HTR-8/SVneo (cell line): ENCODE measurements at places on chromosomes 13 and 19.
A peak's percentile ranks its signal among the peaks of the same experiment; 100 is the strongest.

DNA sequence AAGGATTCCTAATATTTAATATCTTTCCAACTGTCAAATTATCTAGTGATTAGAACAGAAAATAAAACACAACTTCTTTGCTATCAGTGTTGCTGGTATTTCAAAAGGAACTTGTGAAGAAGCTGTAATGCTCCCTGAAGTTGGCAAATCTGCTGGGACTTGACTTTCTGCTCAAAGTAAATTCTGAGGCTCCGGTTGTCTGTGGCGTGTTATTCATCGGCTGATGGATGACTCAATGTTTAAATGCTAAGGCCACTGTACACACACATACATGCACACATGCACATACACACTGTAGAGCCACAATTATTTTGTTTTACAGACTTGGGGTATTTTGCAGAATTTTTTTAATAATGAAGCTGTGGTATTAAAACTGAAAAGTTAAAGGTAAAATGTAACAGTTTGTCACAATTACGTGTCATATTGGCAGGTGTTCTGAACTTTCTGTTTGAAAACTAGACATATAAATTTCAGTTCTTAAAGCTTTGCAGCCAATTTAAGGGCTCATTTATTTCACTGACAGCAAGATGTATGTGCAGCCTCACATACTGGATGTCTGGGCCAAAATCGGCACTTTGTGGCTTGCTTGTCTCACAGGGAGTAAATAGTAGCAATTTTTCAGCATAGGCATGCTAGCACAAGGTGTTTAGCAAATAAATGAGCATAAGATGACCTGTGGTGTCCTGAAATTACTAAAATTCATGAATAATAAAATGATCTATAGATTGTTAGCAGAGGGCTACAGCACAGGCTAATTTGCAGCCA lies 1691.7 kb upstream of the PCDH20 start:
- no peak for DNase-seq

- no peak for DNase-seq
Measured at GRCh38 chr13:111209613-111210012, 94.5 kb downstream of the ARHGEF7 start.

DNA sequence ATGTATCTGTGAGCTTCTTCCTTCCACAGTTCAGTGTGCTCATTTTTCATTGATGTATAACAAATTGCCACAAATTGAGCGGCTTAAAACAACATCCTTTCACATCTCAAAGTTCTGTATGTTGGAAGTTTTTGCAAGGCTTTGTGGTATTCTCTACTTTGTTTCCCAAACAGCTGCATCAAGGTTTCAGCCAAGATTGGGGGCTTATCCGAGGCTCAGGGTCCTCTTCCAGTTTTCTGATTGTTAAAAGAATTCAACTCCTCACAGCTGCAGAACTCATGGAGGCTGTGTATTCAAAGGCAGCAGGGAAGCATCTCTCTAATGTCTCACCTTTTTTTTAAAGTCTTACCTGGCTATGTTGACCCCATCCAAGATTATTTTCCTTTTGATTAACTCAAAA lies 1369.8 kb downstream of the PCDH9 start:
- no peak for DNase-seq

DNA sequence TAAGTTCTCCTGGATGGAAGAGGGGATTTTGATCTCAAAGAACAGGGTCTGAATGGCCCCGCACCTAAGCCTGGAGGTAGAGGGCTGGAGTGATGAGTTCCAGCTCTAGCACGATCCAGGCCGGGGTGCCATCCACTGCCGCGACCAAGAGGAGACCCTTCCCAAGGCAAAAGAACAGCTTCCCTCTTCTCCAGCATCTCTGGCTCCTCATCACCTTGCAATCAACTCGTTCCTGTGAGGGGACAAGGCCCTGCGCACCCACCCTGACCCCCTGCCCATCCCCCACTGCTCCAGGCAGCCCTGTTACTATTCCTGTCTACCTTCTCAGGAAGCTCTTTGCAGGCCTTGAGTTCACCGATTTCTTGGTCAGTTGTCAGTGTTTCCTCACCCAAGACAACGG lies 17.8 kb downstream of the COL4A1 start:
- no peak for DNase-seq

DNA sequence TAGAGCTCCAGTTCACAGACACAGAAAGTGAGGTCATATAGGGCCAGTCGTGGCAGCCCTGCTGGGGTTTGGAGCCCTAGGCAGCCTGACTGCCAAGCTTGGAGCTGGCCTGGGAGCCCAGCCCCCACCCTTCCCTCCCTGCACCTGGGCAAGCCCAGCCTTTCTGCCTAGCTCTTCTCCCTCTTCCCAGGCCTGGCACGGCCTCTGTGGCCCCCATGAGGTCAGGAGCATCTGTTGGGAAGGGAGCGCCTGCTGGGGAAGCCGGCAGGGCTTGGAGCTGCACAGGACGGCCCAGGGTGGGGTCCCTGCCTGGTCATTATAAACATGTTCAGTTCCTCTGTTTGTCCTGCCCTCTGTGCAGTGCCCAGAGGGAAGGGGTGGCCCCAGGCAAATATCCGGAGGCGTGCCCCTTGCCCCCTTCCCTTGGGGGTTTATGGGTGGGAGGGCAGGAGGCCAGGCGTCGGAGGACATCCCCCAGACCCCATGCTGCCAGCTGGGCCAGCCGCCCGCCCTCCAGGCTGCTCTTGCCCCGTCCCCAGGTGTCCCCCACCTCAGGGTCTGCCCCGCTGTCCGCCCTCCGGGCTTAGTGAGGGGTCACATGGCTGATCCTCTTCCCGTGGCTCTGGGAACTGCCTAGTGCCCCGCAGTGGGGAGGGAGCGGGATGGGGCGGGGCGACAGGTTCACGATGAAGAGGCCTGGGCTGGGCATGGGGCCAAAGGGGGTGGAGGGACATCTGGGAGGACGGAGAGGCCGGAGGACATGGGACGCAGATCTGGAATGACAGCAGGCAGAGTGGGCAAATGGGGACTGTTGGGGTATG lies 30.0 kb upstream of the NCCRP1 start:
- DNase-seq: no peak

GRCh38 chr13:47025791-47026447 lies 129.1 kb upstream of the HTR2A start:
- DNase-seq: no peak

DNA sequence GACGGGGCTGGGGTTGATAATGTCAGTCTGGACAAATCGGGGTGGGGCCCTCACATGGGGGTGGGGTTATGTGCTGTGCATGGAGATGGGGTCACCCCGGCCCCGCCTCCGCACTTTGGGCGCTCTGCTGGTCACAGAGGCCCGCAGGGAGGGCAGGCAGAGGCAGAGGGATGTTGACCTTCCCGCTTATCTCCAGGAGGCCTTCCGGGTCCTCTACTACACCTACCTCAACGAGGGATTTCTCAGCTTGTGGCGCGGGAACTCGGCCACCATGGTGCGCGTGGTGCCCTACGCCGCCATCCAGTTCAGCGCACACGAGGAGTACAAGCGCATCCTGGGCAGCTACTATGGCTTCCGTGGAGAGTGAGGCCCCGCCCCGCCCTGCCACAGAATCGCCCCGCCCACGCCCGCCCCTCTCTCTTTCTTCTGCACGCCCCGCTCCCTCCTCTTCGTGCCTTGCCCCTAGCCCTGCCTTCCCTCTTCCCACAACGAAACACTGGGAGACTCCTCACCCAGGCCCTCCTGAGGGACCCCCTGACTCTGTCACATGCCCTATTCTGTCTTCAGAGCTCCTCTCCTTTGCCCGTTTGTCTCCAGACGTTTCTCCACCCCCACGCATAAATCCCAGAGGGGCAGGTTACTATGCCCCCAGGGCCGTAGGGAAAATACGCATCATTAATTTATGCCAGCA lies 32.8 kb downstream of the TMEM161A start:
- no peak for DNase-seq

GRCh38 chr13:92830821-92831220 lies 395.8 kb upstream of the GPC6 start:
- no peak for DNase-seq

- DNase-seq: no peak
Measured at GRCh38 chr13:30742901-30743300, 7.6 kb downstream of the ALOX5AP start.

DNA sequence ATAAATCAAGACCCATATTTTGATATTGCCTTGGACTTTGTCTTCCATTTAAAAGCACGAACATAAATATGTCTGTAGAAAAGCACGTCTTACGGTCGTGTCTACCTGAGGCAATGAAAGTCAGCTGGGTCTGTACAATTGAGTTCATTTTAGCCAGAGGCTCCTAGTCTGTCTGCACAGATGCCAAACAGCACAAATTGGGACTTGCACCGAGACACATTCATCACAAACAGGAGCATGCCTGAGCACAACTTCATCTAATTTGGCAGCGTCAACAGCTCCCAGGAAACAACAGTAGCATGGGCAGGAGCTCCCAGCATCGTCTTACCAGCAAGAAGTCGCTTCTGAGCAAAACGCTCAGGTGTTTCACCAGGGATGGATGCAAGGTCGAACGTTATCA lies 687.0 kb downstream of the EFNB2 start:
- no peak for DNase-seq

DNA sequence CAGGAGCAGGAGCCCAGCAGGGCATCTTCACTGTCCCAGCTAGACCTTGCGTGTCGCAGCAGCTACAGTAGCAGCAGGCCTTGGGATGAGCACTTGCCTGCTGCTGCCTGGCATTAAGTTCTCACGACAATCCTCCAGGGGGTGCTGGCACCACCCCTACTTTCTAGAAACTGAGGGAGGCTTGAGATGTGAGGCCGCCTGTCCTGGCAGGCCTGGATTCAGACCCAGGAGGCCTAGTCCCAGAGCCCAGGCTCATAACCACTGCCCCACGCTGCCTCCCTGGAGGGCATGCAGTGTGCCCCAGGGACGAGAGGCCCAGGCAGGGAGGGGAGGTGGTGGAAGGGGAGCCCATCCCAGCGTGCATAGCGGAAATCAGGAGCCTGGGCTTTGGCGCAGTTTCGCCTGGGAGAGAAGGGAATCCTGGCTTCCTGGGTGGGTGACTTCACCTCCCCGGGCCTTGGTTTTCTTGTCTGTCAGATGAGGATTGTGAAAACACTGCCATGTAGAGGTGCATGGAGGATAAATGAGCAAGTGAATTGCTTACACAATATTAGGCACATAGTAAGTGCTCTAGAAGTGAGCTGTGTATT lies 26.1 kb downstream of the PPP5C start:
- no peak for DNase-seq

- no peak for DNase-seq
Measured at GRCh38 chr13:101452519-101453485, at the start of gene ITGBL1. ITGBL1 (plus strand) TSS chr13:101452675; CDS start chr13:101452834, 159 bp downstream.

DNA sequence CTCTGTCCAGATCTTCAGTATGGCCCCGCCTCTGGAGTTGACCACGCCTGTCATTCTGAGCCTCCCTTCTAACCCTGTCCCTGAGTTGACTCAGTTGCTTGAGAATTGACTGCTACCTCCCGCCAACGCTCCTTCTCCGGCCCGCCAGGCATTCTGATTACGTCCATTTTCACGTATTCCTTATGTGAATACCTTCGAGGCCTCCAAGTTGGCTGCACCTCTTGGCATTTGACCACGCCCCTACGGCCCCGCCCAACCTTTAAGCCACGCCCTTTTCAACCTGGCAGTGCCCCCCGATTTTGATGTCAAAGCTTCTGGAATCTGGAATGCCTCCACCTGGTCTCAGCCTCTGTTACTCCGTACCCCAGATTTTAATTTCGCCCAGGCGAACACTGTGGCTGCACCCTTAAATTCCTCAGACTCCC lies 1.7 kb upstream of the EML2 start:
- DNase-seq: no peak

DNA sequence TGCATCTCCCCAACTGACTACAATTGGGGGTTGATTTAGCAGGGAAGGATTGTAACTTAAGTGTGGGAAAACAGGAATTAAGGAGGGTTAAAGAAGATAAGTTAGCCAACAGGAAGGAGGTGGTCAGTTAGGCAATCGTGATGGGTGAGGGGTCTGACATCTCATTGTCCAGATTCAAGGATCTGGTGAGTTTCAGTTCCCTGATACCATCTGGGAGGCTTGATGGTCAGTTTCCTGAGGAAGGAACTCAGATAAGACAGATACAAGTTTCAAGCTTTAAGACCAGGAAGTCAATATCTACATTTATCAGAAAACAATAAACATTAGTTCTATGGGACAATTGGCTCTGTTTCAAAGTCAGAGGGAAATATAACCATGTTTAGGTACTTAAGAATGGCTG lies 601.8 kb downstream of the SLITRK6 start:
- DNase-seq: no peak

DNA sequence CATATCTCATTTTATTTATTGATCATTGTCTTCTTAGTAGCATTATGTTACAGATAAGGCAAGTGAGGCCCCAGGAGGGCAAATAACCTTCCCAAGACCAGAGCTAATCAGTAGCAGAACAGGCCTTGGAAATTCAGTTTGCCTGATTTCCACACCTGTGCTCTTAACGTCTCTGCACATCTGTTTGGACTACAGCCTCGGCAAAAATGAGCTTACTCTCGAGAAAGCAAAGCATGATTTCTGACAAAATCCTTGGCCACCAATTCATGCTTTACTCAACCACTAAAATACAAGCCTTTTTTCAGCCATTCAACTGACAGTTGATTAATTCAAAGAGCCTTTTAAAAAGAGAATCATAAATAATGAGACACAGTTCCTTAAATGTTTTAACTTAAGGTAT lies 309.3 kb upstream of the HTR2A start:
- no peak for DNase-seq

- DNase-seq: peak; percentile 55
Measured at GRCh38 chr19:31127134-31127967, 221.9 kb downstream of the TSHZ3 start.

GRCh38 chr19:2488942-2489731 lies 13.2 kb downstream of the GADD45B start:
- no peak for DNase-seq

DNA sequence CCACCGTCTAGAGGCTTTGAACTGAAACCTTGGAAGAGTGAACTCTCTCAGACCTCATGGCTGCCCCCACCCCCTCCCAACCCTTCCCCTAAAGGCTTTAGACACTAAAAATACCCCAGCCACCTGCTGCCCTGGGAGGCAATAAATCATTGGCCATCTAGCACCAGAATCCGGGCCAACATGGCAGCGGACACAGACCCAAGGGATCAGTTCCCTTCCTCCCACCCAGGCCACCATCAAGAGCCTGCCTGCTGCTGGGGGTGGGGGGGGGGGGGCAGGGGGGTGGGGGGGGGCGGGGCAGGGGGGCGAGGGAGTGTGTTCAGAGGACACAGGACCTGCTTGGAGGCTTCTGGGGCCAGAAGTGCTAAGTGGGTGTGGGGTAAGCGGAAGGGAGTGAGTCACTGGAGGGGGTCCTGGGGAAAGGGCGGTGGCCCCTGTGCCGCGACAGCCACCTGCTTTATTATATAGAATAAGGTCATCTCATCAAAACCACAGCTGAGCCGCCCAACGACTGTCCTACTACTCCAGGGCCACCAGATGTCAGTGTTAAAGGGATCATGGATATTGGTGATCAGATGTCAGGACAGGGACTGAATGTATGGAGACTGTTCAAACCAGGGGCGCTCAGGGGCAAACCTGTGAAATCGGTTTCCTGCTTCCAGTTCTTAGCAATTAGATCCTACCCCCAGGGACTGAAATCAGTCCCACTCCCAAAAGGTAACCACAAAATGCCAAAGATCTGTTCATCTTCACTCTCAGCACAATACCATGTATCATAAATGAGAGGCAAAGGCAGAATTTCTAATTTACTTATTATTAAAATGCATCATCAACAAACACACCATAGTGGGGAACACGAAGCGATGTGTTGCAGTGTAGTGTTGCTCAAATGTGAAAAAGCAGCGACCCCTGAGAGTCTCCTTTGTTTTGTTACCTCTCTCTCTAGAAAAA lies 24.3 kb downstream of the ARL11 start:
- peak; percentile 62 for DNase-seq

- DNase-seq: no peak
Measured at GRCh38 chr13:113562844-113563243, 21.7 kb upstream of the TFDP1 start.
